ENCODE measurements at places on chromosomes 3 and 15. TPM values are rescaled to one million over a fixed set of nuclear protein-coding genes. Genes with fewer than 3 reads are reported as not detected.

The DPPA4 gene
- total RNA-seq = not detected

The GOLGA6D gene
- not detected for total RNA-seq

The EFHB gene
- not detected for total RNA-seq

DNA sequence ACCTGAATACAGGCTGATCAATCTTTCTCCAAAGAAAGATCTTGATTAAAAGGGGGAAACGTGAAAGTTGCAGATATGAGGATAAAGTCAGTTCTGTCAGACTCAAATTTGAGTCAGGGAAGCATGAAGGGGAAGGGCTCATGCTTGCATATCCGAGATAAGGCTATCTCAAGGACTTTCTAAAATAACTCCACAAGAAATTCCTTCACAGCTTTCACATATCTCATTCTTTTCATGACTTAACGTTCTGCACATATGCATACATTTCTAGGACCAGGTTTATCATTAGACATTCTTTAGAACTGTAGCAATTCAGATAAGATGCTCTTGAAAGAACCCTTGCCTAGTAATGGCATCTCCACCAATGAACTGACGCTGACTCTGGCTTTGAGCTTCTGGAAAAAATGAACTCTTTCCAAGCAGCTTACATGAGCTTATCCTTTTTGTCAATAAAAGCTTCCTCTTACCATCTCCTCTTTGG, 15.9 kb downstream of the SH3GL3 start:
- no peak for DNase-seq

The ADAMTSL3 gene
- not detected for total RNA-seq

The C3orf70 gene
- not detected for total RNA-seq

The TMEM39A gene
- total RNA-seq = 80.8 TPM

The TRIM42 gene
- not detected for total RNA-seq
